ENCODE measurements at places on chromosomes 4 and X. TPM values are rescaled to one million over a fixed set of nuclear protein-coding genes. Genes with fewer than 3 reads are reported as not detected.

ELMOD2 gene
- 13.6 TPM for total RNA-seq

FATE1 gene
- not detected for total RNA-seq

GRCh38 chr4:158139086-158139485 lies 33.7 kb downstream of the GASK1B start:
- no peak overlapping the region for H3K27ac ChIP-seq
- no peaks in the 10 kb centered on the region for H3K27me3 ChIP-seq
- H3K4me1 ChIP-seq = no peaks in the 10 kb centered on the region

- H3K36me3 ChIP-seq = no peaks in the 10 kb centered on the region
- H3K4me3 ChIP-seq = no peak overlapping the region
- no peak overlapping the region for H3K27ac ChIP-seq
- H3K4me1 ChIP-seq = peaks cover 26% of the 10 kb centered on the region
These were observed 260.2 kb downstream of the UNC5C start for GRCh38 chr4:95288552-95288951.

- no peak within 1 kb of the TSS for H3K27ac ChIP-seq
- peak; percentile 28 for DNase-seq
- H3K36me3 ChIP-seq = no peaks in the 10 kb centered on the region
- H3K4me3 ChIP-seq = peak within 1 kb of the TSS; percentile 71
These were observed at the start of gene EDA2R for GRCh38 chrX:66638591-66639500. Gene EDA2R, minus strand, starts transcription at chrX:66639078. Its CDS starts 23,058 bp downstream, at chrX:66616020.

DNA sequence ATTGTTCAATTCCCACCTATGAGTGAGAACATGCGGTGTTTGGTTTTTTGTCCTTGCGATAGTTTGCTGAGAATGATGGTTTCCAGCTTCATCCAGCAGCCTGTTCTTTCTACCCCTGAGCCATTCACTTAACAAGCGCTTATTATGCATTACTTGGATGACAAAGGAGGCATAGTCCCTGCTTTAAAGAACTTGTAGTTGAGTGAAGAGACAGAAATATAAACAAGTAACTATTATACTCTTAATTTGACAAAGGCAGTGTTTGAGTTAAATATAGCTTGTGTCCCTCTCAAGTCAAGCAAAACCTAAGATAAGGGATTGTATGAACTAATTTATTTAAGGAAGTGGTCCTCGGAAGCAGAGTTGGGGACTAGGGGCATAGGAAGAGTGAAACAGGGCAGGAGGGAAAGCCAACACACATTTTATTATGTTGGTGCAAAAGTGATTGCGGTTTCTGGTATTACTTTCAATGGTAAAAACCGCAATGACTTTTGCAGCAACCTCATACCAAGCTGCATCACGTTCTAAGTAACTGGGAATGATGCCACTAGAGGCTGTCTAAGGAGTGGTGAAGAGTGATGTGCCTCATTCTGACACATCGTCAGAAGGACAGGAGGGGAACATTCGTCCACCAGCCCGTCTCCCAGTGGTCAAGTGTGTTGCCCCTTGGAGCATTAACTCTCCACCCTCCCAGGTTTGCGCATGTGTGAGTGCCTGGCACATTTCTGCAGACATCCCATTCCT lies 41.8 kb downstream of the QDPR start:
- H3K27ac ChIP-seq = no peak overlapping the region
- no peak overlapping the region for H3K4me3 ChIP-seq
- peaks cover 1% of the 10 kb centered on the region for H3K36me3 ChIP-seq
- no peaks in the 10 kb centered on the region for H3K27me3 ChIP-seq

- peaks cover 3% of the 10 kb centered on the region for H3K36me3 ChIP-seq
- H3K4me3 ChIP-seq = no peak overlapping the region
- no peaks in the 10 kb centered on the region for H3K27me3 ChIP-seq
- no peak overlapping the region for H3K27ac ChIP-seq
- peaks cover 29% of the 10 kb centered on the region for H3K4me1 ChIP-seq
These were observed 88.4 kb downstream of the PPP3CA start for GRCh38 chr4:101258883-101259282.

GRCh38 chr4:168411318-168412150 lies 68.8 kb downstream of the DDX60L start:
- peaks cover 9% of the 10 kb centered on the region for H3K36me3 ChIP-seq
- no peak overlapping the region for H3K27ac ChIP-seq
- DNase-seq = no peak
- H3K4me3 ChIP-seq = no peak overlapping the region
- peaks cover 4% of the 10 kb centered on the region for H3K4me1 ChIP-seq
- no peaks in the 10 kb centered on the region for H3K27me3 ChIP-seq

All from activated naive CD8-positive, alpha-beta T cell treated with anti-CD3 and anti-CD28 coated beads for 36 hours (primary cell).